Left lung (tissue), 14 donors: ENCODE measurements at places on chromosomes 6 and 20. TPM values are rescaled to one million over a fixed set of nuclear protein-coding genes. Genes with fewer than 3 reads are reported as not detected.

Gene FNDC1
- 5.6 TPM for polyA plus RNA-seq

Gene DPPA5
- not detected for polyA plus RNA-seq

Gene PGBD1
- polyA plus RNA-seq: 12.7 TPM

Gene C20orf141
- not detected for polyA plus RNA-seq

Gene UNC5CL
- 4.6 TPM for polyA plus RNA-seq

DNA sequence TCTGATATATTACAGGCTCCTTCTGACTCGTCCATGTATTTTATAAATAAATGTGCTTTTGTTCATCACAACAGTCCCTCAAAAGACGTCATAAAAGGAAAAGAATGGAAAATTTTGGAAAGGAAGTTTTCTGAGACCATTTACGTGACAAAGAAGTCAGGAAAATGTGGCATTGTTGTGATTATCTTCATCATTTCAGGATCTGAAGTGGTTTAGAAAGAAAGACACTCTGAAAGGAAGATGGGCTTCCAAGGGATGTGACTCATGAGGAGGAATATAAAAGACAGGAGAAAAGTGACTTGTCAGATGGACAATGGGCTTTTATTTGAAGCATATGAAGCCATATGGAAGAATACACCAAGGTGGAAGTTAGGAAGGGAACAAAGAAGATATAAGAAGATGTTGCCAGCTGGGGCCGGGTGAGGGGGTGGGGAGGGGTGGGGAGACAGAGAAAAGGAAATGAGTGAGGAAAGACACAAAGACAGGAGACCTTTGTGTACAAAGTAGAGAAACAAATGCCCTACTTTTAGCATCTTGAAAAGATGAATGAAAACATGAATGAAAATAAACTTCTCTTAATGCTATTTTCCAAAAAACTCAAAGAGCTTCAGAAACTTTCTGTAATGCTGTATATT lies 190.3 kb upstream of the PREP start:
- no peaks in the 10 kb centered on the region for H3K4me1 ChIP-seq
- no peak overlapping the region for H3K27ac ChIP-seq
- H3K27me3 ChIP-seq: no peaks in the 10 kb centered on the region
- DNase-seq: no peak
- no peaks in the 10 kb centered on the region for H3K36me3 ChIP-seq

DNA sequence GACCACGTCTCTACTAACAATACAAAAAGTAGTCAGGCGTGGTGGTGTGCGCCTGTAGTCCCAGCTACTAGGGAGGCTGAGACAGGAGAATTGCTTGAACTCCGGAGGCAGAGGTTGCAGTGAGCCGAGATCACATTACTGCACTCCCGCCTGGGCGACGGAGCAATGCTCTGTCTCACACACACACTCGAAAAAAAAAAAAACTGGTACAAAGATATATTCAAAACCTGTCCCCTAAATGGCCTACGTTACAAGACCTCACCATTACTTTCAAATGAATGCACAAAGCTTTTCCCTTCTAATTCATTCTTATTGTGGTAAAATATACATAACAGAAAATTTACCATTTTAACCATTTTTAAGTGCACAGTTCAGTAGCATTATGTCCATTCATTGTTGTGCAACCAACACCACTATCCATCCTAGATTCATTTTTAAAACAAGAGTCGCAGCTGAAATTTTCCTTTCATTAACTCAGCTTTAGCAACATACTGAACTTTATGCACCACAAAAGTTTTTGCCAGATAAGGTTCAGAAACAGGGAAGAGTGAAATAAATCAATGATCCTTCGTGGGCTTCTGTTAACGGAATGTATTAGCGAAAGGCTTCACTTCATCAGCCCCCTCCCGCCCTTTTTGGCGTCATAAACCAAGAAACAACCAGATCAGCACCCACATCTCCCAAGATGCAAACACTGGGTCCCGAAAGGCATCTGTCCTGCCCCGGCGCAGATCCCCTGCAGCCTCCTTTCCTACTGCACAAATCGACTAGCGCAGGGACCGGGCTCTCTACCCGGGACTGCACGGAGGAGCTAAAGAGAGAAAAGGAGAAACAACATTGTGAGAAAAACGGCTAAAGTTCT lies 825 bp upstream of the FAM135A start:
- peaks cover 14% of the 10 kb centered on the region for H3K4me1 ChIP-seq
- peak overlapping the region; percentile 78 for H3K27ac ChIP-seq
- no peaks in the 10 kb centered on the region for H3K36me3 ChIP-seq
- no peaks in the 10 kb centered on the region for H3K27me3 ChIP-seq

DNA sequence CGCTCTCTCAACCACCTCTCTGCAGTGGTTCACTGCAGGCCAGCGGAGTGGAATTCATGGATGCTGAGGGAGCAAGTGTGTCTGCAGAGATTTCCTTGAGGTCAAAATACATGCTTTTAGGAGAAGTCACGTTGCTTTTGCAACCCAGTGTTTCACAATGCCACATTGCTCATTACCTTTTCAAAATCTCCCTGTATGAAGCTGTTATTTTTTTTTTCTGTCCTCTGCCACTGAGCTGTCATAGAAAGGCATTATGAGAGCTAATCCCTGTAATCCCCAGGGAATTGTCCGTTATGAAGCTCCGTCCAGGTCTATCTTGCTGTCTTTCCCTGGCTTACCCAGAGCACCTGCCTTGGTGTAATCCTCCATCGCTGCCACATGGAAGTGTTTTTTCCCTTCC lies 60.5 kb upstream of the SLC22A23 start:
- H3K27ac ChIP-seq: no peak overlapping the region
- no peaks in the 10 kb centered on the region for H3K36me3 ChIP-seq
- H3K4me3 ChIP-seq: no peak overlapping the region
- no peaks in the 10 kb centered on the region for H3K27me3 ChIP-seq

DNA sequence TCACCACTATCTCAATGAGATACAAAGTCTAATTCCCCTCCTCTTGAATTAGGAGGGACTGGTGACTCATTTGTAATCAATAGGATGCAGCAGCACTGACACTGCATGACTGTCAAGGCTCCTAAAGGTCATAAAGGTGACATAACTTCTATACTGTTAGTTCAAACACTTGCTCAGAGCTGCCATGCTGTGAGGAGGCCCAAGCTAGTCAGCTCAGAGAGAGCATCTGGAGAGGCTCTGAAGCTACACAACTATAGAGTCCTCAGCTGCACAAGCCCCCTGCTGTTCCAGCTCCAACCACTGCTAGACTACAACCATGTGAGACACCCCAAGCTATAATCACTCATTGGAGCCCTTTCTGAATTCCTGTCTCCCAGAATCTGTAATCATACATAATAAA lies 17.0 kb upstream of the HEY2 start:
- H3K4me3 ChIP-seq: no peak overlapping the region
- no peaks in the 10 kb centered on the region for H3K27me3 ChIP-seq
- DNase-seq: no peak
- no peaks in the 10 kb centered on the region for H3K36me3 ChIP-seq

DNA sequence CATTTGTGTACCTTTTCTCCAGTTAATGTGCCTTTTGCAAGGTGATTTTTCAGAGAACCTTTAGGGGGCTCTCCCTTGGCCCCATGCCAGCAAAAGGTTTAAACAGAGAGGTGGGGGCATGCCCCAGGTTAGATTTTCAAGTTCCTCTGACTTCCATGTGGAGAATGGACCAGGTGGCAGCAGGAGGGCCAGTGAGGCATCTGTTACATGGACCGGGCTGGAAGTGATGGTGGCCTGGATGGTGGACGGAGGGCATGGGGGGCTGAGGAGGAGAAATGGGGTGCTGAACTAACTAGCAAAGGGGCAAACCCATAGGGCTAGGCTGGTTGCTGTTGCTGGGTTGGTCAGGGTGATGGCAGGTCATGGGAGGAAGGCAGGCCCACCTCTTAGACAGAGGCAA lies 20.7 kb upstream of the BPI start:
- H3K36me3 ChIP-seq: no peaks in the 10 kb centered on the region
- no peak for DNase-seq
- H3K4me3 ChIP-seq: no peak overlapping the region

DNA sequence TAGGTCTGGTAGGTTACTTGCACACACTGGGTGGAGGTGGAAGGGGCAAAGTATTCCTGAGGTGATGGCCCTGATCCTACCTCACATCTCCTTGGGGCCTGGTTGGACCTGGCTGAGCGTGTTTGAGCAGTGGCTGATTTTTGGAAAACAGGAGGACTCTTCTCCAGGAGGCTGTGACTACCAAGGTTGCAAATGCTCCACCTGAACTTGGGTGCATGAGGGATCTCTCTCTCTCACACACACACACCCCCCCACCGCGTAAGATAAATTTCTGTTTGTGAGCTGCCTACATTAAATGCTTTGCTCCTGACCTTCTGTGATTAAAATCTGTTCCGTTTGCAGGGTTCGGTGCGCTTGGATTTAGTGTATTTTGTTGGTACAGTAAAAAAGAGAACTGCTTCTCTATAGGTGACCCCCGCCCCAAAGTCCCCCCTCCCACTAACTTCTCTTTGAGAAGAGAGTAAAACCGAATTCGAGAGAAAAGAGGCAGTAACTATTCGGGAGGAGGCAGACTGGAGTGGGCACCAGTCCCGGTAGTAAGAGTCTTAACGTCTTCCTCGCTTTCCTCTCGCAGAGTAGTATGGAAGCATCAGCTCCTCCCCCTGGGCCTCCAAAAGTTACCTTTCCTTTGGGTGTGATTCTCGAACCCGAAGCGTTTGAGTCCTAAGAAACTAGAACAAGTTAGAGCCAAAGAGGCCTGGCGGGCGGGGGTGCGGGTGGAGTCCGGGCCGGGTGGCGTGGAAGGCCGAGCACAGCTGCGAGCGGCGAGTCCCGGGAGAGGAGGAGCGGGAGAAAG lies 585 bp upstream of the DSE start:
- no peaks in the 10 kb centered on the region for H3K36me3 ChIP-seq
- no peak for DNase-seq
- H3K4me1 ChIP-seq: peaks cover 38% of the 10 kb centered on the region
- peak overlapping the region; percentile 69 for H3K4me3 ChIP-seq

DNA sequence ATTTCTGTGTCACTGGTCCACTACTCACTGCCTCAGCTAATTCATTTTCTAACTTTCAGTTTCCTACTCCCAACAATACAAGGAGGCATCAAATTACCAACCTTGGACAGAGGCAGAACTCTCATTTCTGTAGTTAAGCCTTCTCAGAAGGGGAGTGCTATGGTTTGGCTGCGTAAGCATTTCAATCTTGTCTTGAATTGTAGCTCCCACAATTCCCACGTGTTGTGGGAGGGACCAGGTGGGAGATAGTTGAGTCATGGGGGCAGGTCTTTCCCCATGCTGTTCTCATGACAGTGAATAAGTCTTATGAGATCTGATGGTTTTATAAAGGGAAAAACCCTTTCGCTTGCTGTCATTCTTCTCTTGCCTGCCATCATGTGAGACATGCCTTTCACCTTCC lies 22.9 kb downstream of the HLA-DRA start:
- H3K4me1 ChIP-seq: no peaks in the 10 kb centered on the region
- no peaks in the 10 kb centered on the region for H3K36me3 ChIP-seq
- DNase-seq: no peak
- no peaks in the 10 kb centered on the region for H3K27me3 ChIP-seq
- no peak overlapping the region for H3K4me3 ChIP-seq

DNA sequence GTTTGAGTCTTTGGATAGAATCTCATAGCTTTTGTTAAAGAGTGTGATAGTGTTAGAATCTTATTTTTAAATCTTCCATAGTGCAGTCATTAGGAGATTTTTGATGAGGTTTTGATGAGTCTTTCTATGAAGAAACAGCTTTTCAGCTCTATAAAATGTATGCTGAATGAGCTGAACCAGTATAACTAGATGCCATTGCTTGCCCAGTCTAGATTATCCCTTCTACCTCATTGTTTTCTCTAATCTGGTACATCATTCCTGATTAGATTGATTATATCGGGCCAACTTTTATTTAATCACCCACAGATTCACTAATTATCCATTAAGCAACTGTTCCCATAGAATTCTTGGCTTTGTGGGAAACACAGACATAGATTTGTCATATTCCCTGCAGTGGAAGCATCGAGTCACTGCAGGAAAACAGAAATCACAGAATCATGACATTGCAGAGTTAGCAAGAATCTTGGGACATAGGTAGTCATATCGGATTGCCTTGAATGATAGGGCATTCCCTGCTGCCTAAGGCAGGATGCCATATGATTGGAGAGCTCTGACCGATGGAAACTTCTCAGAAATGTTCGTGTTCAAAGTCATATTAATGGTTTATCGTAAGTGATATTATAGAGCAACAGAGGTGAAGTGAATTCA lies 882.7 kb upstream of the FLRT3 start:
- no peaks in the 10 kb centered on the region for H3K27me3 ChIP-seq
- no peak for DNase-seq
- no peaks in the 10 kb centered on the region for H3K4me1 ChIP-seq
- no peak overlapping the region for H3K4me3 ChIP-seq
- no peaks in the 10 kb centered on the region for H3K36me3 ChIP-seq

- no peak overlapping the region for H3K27ac ChIP-seq
- no peaks in the 10 kb centered on the region for H3K36me3 ChIP-seq
- no peak for DNase-seq
Observed at GRCh38 chr6:45640081-45640491, 262.4 kb upstream of the SUPT3H start.

- no peak overlapping the region for H3K4me3 ChIP-seq
- H3K27me3 ChIP-seq: no peaks in the 10 kb centered on the region
- H3K36me3 ChIP-seq: no peaks in the 10 kb centered on the region
- no peak for DNase-seq
- no peaks in the 10 kb centered on the region for H3K4me1 ChIP-seq
Observed at GRCh38 chr20:17925940-17926300, 42.7 kb downstream of the SNX5 start.

GRCh38 chr6:153725456-153725855 lies 313.6 kb upstream of the OPRM1 start:
- DNase-seq: no peak
- H3K27me3 ChIP-seq: no peaks in the 10 kb centered on the region
- no peak overlapping the region for H3K4me3 ChIP-seq
- H3K27ac ChIP-seq: no peak overlapping the region

DNA sequence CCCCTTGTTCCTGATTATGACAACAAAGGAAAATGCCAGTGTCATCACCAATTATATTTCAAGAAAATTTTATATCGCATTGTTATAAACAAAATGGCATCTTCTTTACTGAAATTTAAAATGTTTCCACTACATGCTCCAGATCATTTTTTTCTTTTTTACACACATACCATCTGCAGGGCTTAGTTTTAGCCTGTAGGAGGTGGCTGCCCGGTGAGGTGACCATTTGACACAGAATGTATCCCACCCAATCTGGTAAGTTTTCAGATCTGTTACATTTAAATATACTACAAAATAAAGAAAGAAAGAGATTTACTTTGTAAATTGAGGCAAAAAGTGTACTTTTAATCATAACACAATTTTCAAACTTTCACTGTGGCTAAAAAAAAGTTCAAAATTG lies 81.8 kb downstream of the COL12A1 start:
- no peaks in the 10 kb centered on the region for H3K36me3 ChIP-seq
- no peak overlapping the region for H3K27ac ChIP-seq
- H3K4me1 ChIP-seq: no peaks in the 10 kb centered on the region
- no peak overlapping the region for H3K4me3 ChIP-seq
- no peaks in the 10 kb centered on the region for H3K27me3 ChIP-seq
- no peak for DNase-seq
